Kidney epithelial cell (primary cell): ENCODE measurements at places on chromosomes 7 and 10.

- no peak for DNase-seq
Observed at GRCh38 chr7:132705146-132705545, 128.9 kb upstream of the PLXNA4 start.

DNA sequence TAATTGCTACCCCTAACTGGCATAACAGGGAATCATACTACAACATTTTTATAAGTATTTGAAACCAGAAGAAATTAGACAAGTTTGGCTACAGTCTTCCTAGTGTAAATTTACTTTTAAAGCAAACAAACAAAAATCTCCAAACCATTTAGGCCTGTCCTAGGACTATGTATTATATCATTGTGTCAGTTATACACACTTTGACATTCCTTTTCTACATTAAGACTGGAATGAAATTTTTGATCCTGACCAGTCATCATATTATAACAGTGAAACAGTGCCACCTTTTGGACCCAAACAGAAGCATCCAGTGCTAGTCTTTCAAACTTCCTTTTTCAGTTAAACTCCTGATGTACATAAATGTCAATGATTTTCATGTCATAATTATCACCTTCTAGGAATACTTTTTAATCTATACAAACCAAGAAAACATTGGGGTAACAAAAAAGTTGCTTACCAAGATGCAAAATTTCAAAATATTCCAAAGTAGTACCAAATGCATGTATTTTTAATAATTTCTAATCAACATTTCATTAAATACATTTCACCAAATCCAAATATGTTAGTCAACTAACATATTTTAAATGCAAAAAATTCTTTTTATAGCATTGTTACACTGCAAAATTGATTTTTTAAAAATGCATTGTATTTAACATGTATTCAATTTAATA, 75.7 kb downstream of the IMMP2L start:
- DNase-seq: peak; percentile 14

DNA sequence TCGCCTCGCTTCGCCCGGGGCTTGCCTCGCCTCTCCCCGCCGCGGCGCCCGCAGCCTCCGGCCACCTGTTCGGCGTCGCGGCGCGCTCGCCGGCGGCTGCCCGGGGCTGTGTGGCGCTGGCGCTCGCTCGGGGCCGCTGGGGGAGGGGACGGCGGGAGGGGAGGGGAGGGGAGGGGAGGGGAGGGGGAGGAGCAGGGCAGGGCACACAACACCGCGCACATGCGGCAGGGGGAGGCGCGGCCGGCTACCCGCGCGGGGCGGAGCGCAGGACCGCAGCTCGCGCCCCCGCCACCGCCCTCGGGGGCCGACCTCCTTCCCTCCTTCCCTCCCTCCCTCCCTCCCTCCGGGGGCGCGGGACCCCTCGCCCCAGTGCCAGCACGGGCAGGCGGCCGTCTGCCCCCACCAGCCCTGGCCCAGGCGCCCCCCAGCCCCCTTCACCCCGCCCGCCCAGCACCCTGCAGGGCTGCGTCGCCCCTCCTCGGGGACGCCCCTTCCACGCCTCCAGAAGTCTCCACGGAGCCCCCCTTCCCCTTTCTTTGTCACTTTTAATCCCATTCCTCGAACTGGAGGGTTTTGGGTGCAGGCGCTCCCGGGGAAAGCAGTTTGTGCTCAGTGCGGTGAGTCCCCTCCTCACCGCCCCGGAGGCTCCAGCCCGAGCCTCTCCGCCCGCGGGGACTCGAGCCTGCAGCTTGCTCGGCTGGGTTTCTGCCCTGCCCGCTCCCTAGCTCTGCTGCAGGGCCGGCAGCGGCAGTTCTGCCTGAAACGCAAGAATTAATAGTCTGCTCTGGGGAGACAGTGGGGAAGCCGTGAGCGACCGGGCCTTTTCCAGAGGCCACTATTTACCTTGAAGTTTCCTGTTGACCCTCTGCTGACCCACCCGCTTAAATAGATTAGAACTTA, at the start of gene PARD3:
PARD3 (minus strand) TSS at position 112 of the 900 bp plus-strand sequence. CDS start 301 bp downstream, outside the sequence.
- DNase-seq: no peak

DNA sequence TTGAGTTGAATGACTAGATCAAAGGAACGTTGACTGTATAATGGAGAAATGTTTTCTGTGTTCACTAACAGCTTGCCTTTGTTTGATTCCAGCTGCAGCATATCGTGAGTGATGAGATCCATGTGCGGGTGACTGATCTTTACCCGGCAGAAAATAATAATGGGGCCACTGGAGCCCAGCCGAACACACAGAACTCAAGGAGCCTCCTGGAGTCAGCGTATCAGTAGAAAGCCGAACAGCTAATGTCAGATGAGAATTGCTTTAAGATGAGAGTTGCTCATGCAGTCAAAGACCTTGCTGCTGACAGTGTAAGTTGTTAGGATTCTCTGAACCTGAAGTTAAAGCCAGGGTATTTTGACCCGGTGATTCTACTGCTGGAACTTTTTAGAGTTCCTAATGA, 34.3 kb upstream of the MTPAP start:
- no peak for DNase-seq

GRCh38 chr10:112962343-112962742, 12.3 kb downstream of the TCF7L2 start:
- DNase-seq: no peak

DNA sequence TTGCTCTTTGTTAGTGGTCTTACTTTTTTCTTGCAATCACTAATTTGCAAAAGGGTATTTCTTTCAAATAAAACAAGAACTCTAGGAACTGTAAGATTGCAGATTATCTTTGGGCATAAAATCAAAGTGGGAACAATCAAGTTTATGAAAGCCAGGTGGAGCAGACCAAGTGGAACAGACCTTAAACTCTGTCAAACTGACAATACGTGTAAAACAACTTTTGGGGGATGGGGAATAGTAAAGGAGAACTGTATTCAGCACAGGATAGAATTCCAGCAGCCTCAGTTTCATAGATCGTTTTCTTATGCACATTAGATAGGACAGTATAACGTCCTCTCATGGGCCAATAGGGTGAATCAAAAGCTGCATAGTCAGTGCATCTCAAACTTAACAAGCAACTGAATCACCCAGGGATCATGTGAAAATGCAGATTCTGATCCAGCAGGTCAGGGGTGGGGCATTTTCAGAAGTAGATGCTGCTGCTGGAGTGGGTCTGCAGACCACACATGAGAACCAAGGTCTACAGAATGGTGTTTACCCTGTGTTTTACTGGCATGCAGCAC, 120.7 kb downstream of the PIP4K2A start:
- DNase-seq: no peak

DNA sequence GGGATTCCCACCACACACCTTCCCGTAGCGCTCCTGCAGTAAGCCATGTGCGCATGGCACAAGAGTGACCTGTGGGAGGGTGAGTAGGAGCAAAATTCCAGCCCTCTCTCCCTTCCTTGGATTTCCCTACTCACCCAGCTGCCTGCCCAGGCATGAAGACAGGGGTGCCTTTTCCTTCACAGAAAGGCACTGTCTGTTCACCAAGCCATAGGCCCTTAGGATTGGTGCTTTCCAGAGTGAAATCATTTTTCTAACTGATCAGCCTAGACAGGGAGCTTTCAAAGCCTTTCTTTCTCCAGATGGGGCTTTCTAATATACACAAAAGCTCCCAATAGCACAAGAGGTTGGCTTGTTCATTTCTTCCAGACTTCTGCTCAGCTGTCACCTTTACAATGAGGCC, 79.7 kb downstream of the CTTNBP2 start:
- DNase-seq: no peak

- DNase-seq: no peak
Observed at GRCh38 chr10:118701529-118702323, 53.0 kb downstream of the CACUL1 start.
